Fibroblast of villous mesenchyme (primary cell): ENCODE measurements at places on chromosomes 13 and 19. TPM values are rescaled to one million over a fixed set of nuclear protein-coding genes. Genes with fewer than 3 reads are reported as not detected.
A peak's percentile ranks its signal among the peaks of the same experiment; 100 is the strongest.

The LACC1 gene
- total RNA-seq = 7.7 and 9.1 TPM in 2 replicates

- DNase-seq = no peak
Observed at GRCh38 chr19:7739801-7740681, 7.3 kb downstream of the CD209 start.

GRCh38 chr13:109840201-109840892 lies 54.0 kb upstream of the IRS2 start:
- DNase-seq = peak; percentile 56

The SHISA2 gene
- total RNA-seq = 0.32 TPM in 1 of 2 replicates, not detected in the other

- DNase-seq = peak; percentile 87
Observed at GRCh38 chr19:54035215-54036178, 28.2 kb downstream of the VSTM1 start.

- DNase-seq = no peak
Observed at GRCh38 chr19:37470216-37470615, 1.1 kb downstream of the ZNF570 start.

DNA sequence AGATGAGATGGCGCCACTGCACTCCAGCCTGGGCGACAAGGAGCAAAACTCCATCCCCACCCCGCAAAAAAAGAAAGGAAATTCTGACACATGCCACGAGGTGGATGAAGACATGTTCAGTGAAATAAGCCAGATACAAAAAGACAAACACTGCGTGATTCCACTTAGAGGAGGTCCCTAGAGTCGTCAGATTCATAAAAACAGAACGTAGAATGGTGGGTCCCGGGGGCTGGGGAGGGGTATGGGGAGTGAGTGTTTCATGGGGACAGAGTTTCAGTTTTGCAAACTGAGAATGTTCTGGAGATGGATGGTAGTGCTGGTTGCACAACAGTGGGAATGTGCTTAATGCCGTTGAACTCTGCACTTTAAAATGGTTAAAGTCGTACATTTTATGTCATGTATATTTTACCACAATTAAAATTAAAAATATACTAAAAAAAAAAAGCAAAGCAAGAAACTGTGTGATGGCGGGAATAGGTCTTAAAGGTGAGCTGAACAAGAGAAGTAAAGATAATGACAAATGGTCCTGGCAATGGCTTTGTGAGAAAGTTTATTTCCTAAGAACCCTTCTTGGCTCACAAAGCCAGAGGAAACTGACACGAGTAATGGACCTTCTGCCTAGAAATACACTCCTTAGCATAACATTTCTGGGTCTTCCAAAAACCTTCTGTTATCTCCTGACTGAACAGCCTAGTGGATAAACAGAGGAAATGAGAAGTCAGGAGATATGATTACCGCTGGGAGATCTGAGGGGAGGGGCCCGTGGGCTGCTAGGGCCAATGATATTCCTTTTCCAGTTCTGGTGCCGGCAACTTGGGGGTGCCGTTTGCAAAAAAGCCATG lies 4.2 kb upstream of the SPC24 start:
- peak; percentile 87 for DNase-seq

The SLC8A2 gene
- total RNA-seq = not detected in 2 replicates

DNA sequence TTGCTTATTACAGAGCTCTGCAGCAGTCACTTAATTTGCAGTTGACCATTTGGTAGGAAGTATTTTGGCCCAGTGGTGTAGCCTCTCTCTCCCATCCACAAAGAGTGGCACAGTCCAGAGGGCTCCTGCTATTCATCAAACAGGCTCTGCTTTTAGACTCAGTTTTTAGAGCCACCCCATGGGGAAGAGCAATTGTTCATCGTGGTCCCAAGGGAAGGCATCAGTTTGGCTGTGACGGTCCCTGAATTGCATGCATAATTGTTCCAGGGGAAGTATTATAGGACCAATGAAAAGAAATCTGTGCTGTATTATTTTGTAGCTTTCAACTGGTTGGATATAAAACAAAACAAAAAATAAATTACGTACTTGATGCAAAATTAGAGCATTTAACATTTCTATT lies 799.0 kb downstream of the DACH1 start:
- DNase-seq = no peak

GRCh38 chr19:11138601-11139300 lies 16.8 kb downstream of the SPC24 start:
- peak; percentile 95 for DNase-seq

The MIA gene
- total RNA-seq = not detected in 2 replicates
